Activated naive CD4-positive, alpha-beta T cell (primary cell): ENCODE measurements at places on chromosomes 13 and 19.

DNA sequence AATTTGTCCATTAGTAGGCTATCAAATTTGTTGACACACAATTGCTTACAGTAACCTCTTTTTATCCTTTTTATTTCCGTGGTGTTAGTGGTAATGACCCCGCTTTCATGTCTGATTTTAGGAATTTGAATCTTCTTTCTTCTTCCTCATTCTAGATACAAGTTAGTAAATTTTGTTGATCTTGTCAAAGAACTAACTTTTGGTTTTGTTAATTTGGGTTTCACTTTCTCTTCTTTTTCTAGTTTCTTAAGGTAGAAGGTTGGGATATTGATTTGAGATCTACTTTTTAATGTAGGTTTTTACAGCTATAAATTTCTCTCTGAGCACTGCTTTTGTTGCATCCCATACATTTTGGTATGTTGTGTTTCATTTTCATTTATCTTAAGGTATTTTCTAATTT lies 53.3 kb upstream of the SLC7A1 start:
- DNase-seq = no peak

- no peak for DNase-seq
Measured at GRCh38 chr19:52094526-52095130, 937 bp downstream of the ZNF841 start.

DNA sequence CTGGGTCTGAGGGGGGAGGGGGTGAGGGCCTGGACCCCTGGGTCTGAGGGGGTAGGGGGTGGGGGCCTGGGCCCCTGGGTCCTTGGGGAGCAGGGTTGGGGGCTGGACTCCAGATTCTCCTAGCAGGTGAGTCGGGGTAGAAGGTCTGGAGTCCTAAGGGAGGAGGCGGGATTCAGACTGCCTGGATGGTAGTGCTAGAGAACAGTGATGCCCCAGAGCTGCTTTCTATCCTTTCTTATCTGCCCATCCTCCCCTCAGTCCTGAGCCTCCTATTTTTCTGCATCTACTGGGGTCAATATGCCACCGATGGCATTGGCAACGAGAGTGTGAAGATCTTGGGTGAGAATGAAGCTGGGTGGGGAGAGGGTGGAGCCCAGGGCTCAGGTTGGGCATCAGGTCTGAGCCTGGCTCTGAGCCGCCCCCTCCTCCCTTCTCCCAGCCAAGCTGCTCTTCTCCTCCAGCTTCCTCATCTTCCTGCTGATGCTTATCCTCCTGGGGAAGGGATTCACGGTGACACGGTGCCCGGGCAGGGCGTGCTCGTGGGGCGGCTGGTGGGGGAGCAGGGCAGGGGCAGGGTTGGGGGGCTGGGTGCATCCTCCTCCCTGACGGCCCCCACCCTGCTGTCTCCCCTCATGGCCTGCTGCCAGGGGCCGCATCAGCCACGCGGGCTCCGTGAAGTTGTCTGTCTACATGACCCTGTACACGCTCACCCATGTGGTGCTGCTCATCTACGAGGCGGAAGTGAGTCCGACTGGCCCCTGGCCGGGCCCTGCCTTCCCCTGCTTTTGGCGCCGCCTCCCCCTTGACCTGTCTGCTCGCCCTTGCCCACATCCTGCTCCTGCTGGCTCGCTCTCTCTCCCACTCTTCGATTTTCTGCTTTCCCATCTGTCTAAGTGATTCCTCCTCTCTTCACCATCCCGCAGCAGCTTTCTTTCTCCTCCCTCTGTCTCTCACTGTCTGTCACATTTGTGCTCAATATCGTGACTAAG lies 3.4 kb downstream of the TMEM145 start:
- no peak for DNase-seq

DNA sequence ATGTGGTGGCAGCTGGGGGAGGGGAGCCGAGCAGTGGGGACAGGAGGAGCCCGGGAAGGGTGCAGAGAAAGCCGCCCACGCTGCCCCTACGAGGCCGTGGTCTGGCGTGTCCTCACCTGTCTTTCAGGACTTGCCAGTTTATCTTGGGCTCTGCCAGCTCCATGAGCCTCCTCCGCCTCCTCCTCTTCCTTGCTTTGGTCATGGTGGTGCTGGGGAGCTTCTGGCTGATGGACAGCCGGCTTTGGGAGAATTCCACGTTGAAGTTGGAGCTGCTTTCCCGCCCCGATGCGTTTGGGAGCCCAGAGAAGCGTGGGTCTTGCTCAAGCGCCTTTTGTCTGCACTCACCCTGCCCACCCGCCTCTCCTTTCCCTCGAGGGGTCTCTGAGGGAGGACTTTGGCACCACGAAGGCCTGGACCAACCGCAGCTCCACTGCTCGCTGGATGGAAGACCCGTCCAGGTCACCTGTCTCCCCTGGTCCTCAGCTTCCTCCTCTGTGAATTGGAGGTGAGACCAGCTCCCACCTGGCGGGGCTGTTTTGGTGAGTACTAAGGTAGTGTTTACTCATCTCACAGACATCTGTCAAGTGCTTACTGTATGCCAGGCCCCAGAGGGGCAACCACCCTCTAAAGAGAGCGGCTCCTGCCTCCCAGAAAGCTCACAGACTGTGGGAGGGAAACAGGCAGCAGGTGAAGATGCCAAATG lies 29.7 kb upstream of the MIER2 start:
- no peak for DNase-seq

- peak; percentile 71 for DNase-seq
Measured at GRCh38 chr19:50333737-50334617, 4.8 kb upstream of the KCNC3 start.

- DNase-seq = no peak
Measured at GRCh38 chr19:28485292-28485691, 727.7 kb downstream of the UQCRFS1 start.

GRCh38 chr19:51810223-51810622 lies 15.3 kb downstream of the FPR3 start:
- no peak for DNase-seq

DNA sequence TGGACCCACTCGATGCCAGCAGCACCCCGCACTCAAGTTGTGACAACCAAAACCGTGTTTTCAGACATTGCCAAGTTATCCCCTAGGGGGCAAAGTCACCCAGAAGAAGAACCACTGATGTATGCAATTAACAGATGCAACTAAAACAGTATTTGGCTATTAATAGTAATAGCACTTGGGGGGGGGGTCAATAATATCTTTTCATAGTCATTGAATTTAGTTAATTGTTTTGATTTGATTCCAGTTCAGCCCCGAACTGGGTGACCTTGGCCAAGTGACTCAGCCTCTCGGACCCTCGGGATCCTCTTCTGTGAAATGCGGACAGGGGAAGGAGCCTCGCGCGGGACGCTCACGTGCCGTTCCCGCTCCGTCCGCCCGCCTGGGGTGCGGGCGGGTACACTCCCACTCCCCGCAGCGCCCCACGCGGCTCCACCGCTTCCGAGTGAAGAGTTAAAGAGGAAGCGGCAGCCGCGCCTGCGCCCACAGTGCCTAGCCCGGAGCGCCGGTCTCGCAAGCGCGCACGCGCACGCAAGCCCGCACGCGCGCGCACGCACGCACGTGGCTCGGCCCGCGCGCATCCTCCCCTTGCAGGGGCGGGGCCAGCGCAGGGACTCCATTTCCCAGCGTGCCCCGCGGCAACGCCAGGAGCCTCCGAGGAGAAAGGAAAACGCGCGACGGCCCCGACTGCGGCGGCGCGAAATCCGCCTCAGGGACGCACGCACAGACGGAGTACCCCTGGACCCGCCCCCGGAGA lies 435 bp upstream of the DAZAP1 start:
- peak; percentile 96 for DNase-seq

DNA sequence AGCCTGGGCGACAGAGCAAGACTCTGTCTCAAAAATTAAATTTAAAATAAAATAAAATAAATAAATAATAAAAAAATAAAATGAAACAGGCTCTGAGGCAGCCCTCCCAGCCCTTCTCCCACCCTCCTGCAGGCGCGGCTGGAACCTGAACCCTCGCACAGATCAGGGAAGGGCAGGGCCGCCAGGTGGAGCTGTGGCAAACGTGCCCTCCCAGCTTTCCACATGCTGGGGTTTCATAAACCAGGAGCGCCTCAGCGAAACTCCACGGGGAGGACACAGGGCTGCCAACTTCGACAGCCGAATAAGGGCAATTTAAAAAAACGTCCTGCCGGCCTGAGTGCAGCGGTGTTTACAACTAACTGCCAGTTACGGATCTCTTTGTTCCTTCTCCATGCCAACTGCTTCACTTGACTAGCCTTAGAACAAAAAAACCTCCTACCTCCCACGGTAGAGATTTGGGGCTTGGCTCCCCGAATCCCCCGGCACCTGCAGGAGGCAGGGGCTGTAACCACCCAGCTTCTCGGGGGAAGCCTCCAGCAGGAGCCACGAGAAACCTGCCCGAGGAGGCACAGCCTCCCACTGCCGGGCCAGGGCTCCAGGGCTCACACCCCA lies 15.9 kb downstream of the ZNF787 start:
- DNase-seq = peak; percentile 19

DNA sequence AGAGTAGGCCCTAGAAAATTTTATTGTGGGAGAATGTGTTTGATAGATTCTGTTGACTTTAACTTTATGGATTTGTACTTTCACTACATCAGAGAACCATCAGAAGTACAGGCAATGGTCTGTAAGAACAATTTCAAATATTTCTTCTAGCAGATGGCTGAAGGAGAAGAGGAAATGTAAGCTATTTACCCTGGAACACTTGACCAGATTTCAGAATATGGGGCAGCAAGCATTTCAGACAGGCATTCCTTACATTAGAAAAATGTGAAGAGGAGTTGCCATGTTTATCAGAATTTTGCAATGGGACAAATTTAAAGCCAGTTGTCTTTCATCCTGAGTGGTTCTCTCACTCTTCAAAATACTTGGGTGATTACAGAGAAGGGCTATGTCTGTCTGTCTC lies 7.5 kb downstream of the FRY start:
- DNase-seq = no peak

DNA sequence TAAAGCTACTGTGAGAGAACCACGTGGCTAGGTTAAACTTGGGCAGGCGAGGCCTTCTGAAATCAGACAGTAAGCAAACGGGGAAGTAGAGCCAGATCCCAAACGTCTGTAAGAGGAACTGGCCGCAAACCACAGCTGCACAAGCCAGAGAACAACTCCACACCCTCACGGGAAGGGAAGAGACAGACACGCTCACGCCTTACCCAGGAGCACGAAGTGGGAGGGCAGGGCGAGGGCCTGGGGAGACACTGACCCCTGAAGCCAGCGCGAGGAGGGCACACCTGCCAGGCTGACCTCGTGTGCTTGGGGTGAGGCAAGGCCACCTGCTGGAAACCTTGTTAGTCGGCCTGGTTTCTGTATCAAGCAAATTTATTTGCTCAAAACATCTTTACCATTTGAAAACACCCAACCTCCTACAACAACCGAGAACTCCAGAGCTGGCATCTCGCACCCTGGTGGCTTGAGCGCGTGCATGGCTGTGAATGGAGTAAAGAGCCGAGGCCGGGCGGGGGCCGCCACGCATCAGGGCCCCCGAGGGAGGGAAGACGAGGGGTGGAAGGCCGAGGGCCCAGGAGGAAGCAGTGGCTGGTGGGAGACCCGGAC lies 7.3 kb downstream of the POLR2E start:
- DNase-seq = no peak

GRCh38 chr19:47353307-47353712 lies 4.2 kb downstream of the DHX34 start:
- DNase-seq = no peak

DNA sequence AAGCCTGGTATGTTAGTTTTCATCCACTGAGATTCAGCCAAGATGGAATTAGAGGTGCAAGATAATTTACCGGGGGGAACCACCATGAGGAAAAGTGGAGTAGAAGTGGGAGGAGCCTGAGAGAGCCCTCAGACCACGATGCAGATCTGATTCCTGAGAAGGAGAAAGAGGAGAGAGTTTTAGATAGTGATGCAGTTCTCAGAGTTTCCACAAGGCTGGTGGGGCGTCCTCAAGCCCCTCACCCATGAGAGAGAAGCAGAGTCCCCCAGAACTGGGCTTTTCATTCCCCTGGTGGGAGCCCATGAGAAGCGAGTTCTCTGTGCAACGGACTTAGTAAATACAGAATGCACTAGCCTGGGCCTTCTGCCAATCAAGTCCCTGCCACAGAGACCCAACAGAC lies 18.1 kb downstream of the CEACAM5 start:
- no peak for DNase-seq

DNA sequence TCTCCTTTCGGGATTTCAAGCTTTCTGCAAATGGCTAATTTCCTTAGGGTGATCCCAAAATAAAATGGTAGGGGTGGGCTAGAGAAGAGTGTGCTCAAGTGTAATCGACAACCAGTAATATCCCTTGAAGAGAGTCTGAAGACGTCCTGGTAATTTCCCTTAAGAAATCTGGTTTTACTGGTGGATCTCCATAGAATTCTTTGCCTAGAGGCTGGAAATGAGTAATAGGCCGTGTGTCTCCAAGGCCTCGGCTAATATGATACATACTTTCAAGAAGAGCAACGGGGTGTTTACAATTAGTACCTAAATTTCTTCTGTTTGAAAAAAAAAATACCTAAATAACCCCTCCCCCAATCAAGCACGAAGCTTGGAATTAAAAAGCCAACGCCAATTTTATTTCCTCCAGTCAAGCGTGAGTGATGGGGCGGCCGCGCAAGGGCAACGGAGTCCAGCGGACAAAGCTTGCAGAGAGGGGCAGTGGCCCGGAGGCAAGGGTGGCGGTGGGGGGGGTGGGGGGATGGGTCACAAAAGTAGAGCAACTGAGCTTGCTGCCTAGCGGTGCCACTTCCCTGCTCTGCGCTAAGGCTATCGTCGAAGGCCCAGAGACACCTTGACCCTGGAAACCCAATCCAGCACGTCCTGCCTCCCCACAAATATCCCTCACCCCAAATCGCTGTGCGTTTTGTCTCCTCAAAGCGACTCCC lies 7.8 kb downstream of the SOX21 start:
- no peak for DNase-seq

DNA sequence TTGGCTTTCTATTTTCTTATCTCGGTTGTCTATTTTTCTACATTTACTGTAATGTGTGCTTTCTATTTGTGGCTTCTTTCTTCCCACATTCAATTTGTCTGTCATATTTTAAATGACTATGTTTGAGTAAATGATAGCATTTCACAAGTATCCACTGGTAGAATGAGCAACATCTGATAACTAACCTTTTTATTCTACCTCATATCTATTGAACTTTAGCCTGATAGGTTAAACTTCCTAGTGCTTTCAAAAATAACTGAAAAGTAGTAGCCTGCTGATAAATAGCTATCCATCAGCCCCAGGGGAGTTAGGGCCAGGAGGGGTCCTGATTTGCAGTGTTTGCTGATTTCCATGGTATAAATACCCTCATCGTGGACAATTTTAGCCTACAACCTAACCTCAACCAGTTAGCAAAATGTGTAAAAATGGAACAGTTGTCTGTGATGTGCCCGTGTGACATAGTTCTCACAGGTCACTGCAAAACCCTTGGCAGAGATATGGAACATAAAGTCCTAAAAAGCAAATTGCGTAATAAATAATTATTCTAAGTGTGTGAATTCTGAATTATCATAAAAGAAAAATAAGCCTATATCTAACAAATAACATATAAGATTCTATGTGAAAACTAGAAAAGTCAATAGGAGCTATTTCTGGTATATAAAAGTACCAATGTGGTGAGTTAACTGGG lies 32.1 kb downstream of the KCTD12 start:
- no peak for DNase-seq

DNA sequence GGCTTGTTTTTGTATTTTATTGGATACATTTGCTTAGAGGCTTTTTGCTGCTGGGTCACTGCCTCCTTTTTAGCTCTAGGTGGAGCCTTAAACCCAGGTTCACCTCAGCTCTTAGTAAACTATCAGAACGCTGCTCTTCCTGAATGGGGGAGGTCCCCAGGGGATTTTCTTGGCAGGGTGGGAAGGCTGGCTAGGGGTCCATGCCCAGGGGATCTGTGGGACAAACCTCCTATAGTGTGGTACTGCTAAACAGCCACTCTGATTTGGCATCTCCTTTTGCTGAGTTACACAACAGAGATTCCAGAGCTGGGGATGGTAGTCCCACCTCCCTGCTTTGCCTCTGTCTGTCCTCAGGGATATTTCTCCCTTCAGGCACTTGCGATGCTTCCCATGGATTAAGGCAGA lies 204.9 kb downstream of the ZIC5 start:
- no peak for DNase-seq
